ENCODE measurements at places on chromosomes 3 and 15.

DNA sequence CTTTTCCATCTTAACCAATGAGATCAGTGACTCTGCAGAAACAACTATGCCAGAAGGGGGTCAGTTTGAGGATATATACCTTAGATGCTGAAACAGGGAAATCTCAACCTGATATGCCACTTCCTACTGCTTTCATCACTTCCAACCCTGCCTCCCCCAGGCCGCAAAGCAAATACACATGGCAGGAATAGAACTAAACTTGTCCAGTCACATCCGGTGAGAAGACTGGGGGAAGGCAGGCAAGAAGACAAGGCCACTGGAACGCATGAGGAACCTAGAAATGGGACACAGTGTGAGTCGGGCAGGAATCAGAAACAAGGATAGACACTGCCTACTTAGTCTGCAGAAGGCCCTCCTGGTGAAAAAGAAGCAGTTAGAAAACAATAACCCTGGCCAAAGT, 90.6 kb downstream of the MYO5A start:
- DNase-seq = no peak

DNA sequence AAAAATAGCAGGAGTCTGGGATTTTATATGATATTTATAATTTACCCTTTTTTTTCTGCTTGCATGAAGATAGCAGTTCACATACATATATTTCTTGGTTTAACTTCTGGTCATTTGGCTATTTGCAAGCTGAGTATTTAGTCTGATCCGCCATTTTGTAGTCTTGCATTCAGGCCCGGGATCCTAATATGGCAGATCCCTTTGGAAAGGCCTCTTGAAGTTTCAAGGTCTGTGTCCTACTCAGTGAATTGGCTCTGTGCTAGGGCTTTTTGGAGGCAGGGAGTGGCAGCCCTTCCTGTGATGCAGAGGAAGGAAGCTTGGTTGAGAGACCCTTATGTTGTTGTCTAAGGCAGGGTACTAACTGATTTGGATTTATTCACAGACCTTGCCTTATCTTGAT, 2.9 kb downstream of the SNRPN start:
- no peak for DNase-seq

DNA sequence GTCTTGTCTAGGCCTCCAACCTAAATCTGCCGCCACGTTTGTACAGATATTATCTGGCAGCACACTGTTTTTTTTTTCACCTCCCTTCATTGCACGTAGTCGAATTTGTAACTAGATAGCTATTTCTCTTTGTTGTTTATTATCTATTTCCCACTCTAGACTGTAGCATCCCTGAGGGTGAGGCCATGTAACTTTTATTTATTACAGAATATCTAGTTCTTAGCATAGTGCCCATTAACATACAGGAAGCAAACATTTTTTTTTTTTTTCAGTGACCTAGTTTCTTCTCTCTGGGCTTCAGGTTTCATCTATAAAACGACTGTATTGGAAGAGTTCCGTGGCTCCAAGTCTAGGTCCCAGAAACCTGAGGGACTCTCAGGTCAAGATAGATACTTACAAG, 354.3 kb downstream of the FGF12 start:
- no peak for DNase-seq

- no peak for DNase-seq
Observed at GRCh38 chr3:194773216-194773615, 87.5 kb downstream of the FAM43A start.

DNA sequence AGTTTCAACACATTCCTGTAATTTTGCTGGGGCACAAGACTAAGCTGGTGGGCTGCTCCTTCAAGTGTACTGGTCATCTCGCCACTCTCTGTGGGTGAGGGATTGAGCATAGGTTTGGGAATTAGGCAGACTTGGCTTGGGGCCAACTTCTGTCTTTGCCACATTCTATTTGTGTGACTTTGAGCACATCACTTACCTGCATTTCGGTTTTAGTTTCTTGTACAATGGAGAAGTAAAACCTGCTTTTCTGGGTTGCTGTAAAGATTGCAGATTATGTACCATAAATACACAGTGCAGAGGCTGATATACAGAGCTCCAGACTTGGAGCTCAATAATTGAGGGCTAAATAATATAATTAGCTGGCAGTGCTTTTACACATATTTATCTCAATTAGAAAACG, 162.1 kb downstream of the C3orf38 start:
- no peak for DNase-seq

DNA sequence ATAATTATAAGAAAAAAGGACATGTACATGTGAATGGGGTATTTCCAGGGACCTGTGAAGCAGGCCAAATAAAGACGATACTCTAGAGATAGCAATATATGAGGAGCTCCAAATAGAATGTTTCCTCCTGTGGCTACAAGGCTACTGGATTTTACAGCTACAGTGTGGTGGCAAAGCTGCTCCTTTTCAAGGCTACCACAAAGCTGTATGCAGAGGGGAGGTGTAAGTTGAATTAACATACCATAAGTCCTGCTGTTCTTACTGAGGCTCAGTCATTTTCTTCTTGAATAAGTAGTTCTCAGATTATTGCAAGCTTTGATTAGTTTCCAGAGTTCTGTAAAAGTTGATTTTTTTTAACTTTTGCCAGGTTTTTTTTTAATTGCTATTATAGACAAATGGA, 1184.6 kb upstream of the EPHA6 start:
- DNase-seq = no peak

GRCh38 chr3:53490459-53490968, 3.9 kb upstream of the CACNA1D start:
- DNase-seq = no peak

DNA sequence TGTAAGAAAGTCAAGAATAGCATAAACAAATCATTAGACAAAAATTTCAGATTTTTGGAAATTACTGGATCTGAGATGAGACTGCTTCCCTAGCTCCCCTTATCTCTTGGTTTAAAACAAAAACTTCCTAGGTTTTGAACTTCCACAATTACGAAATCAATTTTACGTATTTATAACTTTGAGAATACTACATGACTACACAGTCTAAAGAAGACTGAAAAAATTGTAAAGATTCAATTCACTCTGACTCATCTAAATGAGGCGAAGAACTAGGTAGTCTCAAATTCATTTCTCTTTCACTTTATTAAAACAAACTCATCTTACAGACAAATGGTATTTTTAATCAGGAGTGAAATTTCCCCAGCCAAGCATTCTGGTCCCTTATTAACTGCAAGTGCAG, 10.3 kb downstream of the CCDC54 start:
- DNase-seq = no peak

GRCh38 chr3:114242947-114243346, 5.6 kb upstream of the ZNF80 start:
- DNase-seq = no peak

Measured in muscle of back (tissue), 13 donors.